ENCODE measurements at places on chromosomes 5 and 9. TPM values are rescaled to one million over a fixed set of nuclear protein-coding genes. Genes with fewer than 3 reads are reported as not detected.

The RASEF gene
- 33.7 TPM for total RNA-seq

The OR1Q1 gene
- not detected for total RNA-seq

The MOB3B gene
- total RNA-seq: 9.4 TPM

The SHOC1 gene
- total RNA-seq: 0.16 TPM

The IFNB1 gene
- not detected for total RNA-seq

The C5orf46 gene
- not detected for total RNA-seq

The MEGF10 gene
- total RNA-seq: 1.1 TPM

DNA sequence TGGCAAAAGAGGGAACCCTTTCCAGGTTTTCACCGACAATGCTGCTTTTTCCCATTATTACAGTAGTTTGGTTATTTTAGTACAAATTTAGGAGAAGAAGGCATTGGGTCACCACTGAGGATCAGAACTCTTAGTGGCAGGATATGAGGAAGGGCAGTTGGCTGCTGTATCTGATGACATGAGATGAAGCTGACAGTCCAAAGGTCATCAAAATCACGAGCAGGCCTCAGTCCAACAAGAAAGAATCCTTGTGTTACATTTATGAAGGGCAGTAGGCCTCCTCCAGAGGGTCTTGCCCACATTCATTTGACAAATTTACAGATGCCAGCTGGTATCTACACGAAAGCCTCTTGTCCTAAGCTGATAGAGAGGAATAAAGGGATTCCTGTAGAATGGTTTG, 49.5 kb upstream of the COL15A1 start:
- no peak for DNase-seq

GRCh38 chr9:105535920-105536668, 21.8 kb upstream of the FKTN start:
- no peak for DNase-seq

DNA sequence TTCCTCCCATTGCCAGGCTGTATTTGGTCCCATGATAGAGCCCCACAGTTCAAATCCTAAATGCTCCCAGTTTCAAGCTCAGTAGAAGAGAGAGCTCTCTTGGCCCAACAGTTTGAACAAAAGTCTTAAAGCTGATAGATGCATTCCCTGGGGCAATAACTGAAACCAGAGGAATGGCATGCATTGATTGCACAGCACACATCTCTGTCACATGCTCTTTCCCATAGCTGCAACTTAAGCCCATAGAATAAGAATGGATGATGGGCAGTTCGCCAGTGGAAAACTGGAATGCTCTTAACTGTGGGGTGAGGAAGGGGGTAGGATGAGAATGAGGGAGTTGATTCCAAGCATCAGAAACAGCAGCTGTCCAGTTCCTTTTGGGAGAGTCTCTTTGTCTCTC, 1942.4 kb upstream of the WWC1 start:
- DNase-seq: no peak

DNA sequence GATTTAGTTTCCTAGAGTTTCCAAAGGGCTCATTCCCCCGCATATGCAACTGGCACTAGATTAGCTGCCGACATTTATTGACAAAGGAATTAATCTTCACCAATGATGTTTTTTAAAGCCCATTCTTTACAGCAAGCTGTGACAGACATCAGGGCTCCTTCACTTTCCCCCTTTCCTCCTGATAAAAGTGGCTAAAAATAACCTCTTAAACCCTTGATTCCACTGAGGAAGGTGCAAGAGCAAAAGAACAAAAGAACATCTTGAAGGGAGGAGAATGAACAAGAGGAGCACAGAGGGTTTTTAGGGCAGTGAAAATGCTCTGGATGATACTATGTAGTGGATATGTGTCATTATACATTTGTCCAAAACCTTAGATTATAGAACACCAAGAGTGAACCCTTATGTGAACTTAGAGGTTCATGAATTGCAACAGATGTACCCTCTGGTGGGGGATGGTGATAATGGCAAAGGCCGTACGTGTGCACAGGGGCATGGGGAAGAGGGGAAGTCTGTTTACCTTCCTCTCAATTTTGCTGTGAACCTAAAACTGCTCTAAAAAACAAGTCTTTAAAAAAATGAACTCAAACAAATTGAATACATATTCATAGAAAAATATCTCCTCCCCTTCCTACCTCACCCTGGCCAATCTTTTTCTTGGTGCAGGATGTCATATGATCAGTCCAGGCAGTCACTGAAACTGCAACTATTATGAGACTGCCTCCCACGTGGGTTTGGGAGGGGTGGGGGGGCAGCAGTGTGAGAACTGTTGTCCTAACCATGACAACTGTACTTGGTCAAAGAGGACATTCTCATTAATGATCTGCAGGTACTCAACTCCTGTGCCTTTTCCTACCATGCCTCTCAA, 83.0 kb downstream of the MARCHF3 start:
- no peak for DNase-seq

DNA sequence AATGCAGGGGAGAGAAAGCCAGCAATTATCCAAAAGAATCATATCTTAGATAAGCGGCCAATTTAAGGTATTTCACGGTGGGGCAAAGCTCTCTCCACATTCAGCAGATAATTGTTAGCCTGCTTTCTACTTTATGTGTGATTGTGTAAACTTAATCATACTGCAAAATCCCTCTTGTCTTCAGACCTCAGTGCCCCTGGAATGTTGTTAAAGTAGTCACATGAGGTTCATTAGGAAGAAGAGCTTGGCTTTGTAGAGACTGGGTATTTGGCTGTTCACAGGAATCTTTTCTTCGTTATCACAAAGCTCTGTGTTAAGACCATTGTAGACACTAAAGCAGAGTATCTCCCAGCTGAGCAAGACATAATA, 127.0 kb downstream of the RFK start:
- DNase-seq: no peak

DNA sequence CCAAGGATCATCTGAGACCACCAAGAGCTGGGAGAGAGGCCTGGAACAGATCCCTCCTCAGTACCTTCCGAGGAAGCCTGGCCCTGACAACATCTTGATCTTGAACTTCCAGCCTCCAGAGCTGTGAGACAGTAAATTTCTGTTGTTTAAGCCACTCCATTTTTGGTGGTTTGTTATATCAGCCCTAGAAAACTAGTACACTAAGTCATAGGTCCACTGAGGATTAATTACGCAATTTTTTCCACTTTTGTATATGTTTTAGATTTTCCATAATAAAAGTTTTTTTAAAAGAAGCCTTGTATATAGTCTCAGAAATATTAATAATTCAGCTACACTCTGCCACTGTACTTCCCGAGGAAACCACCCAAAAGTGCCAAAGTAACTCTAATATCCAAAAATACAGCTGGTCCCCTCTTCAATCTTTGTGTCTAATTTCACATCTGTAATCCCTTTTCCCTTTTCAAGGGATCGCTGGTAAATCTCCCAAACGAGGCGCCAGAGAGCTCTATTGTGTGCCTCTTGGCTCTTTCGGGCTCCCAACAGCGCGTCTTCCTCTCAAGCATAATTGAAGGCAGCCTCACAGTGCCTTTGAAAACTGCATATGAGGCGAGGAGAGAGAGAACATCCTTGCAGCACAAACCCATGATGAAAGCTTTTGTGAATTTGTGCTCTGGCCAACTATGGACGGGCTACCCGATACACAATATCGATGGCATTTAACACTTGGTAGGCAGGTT, 32.7 kb downstream of the PRUNE2 start:
- DNase-seq: no peak

GRCh38 chr5:32270946-32271345, 41.8 kb downstream of the MTMR12 start:
- no peak for DNase-seq

DNA sequence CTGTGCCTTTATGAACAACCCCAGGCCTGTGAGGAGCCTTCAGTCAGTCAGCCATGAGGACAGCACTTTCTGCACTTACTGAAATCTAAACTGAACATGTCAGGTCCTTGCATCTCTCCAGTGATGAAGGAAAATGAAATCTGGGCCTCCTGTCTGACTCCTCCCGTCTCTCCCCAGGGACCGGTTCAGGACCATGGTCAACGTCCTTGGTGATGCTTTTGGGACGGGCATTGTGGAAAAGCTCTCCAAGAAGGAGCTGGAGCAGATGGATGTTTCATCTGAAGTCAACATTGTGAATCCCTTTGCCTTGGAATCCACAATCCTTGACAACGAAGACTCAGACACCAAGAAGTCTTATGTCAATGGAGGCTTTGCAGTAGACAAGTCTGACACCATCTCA, 77.0 kb upstream of the PLPP6 start:
- no peak for DNase-seq

GRCh38 chr9:105218673-105219072, 25.8 kb upstream of the SLC44A1 start:
- no peak for DNase-seq

GRCh38 chr9:121648799-121649198, 2.6 kb upstream of the DAB2IP start:
- DNase-seq: no peak

DNA sequence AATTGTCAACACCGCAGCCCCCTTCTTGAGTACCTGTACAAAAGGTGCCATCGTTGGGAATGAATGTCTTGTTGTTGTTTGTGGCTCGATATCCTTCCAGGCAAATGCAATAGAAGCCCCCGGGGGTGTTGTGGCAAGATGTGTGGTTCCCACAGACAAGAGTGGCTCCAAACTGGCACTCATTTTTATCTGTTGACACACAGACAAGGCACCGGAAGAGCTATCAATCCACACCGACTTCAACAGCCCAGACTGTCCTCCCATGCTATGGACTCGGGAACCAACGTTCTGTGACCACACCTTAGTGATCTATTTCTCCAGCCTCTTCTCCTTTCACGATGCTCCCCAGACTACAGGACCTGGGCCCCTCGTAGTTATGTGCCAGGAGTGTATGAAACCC, 25.9 kb downstream of the SUSD1 start:
- no peak for DNase-seq

DNA sequence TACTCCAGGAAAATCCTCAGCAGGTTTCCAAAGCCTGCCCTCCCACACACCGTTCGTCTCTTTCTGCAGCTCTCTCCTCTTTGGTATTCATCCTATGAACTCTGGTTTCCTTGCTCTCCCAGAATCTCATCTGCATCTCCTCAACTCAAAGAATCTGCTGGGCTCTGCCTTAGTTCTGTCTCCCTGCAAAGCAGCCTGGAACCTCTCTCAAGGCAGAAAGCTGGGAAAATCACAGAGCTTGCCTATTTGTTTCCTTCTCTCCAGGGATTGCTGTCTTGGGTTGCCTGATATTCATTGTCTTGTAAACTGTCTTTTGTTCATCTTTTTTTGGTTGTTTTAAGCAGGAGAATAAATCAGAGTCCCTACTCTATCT, 5.3 kb upstream of the ERAP2 start:
- no peak for DNase-seq

DNA sequence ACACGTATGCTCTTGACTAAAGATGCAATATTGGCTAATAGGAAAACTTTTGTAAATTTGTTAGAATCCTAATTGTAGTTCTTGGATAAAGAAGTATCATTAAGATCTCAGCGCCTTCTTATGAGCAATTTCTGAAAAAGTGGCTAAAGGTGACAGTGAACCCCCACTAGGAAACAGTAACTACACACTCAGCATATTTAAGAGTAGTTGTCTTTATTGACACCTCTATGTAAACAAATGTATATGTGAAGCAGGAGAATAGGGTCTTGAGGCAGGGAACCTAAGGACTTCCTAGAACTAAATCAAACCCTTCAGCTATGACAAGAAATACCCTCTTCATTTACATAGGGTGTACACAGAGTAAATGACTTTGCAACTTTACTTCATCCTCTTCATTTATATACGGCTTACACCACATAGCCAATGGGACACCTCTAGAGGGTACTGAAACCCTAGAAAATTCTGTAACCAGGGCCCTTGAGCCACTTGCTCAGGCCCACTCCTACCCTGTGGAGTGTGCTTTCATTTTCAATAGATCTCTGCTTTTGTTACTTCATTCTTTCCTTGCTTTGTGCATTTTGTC, 2.8 kb downstream of the NIPSNAP3A start:
- DNase-seq: no peak

- DNase-seq: no peak
Measured at GRCh38 chr5:150022681-150023080, 22.1 kb downstream of the HMGXB3 start.

All from ureter (tissue), 1 donor.